ENCODE measurements at places on chromosomes 2 and 18. TPM values are rescaled to one million over a fixed set of nuclear protein-coding genes. Genes with fewer than 3 reads are reported as not detected.

- no peak for DNase-seq
- no peak overlapping the region for H3K4me3 ChIP-seq
- H3K4me1 ChIP-seq = no peaks in the 10 kb centered on the region
- H3K27ac ChIP-seq = no peak overlapping the region
These were observed 64.0 kb upstream of the TRIB2 start for GRCh38 chr2:12652723-12653122.

DNA sequence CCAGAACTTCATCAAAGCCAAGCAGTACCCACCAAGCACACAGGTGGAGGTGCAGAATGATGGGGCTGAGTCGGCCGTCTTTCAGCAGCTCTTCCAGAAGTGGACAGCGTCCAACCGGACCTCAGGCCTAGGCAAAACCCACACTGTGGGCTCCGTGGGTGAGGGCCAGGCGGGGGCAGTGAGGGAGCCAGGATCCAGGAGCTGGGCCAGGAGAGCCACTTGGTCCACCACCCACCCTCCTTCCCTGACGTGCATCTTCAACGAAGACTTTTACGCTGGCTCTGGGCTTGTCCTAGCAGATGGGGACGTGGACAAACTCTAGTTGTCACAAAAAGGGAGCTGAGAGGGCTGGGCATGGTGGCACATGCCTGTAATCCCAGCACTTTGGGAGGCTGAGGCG is 11.8 kb downstream of the VIL1 start:
- no peaks in the 10 kb centered on the region for H3K27me3 ChIP-seq
- H3K4me3 ChIP-seq = no peak overlapping the region
- H3K4me1 ChIP-seq = no peaks in the 10 kb centered on the region
- DNase-seq = no peak
- H3K27ac ChIP-seq = no peak overlapping the region

ALK gene
- total RNA-seq = not detected

CAPN14 gene
- total RNA-seq = 1.3 TPM

RGPD3 gene
- 0.21 TPM for total RNA-seq

DNA sequence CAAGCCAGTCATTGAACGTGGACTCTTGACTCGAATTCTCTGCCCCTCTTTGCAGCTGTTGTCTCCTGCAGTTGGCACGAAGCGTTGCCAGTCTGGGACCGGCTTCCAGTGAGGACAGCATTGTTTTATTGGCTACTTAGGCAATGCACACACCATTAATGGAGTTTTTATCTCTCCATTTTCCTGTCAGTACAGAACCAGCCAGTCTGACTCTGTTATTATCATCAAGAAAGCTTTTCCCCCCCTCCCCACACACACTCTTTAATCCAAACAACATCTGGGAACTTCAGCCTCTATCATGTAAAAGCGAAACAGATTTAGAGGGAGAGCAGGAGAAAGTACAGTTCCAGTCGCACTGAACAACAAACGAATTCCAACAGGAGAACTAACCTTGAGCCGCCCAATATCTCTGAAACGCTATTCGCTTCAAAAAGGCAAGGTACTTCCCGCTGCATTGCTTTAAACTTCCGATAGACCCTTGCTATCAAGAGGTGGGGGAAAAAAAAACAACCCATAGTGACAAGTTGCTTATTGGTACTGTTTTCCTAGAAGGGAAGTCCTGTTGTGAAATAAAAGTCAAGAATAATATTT is 38.2 kb downstream of the ACVR1 start:
- no peak for DNase-seq
- H3K4me3 ChIP-seq = no peak overlapping the region
- H3K4me1 ChIP-seq = no peaks in the 10 kb centered on the region
- no peaks in the 10 kb centered on the region for H3K36me3 ChIP-seq
- no peak overlapping the region for H3K27ac ChIP-seq
- no peaks in the 10 kb centered on the region for H3K27me3 ChIP-seq

- no peak overlapping the region for H3K4me3 ChIP-seq
- H3K4me1 ChIP-seq = no peaks in the 10 kb centered on the region
These were observed 212.2 kb upstream of the THUMPD2 start for GRCh38 chr2:39991298-39991697.

UGT1A10 gene
- total RNA-seq = not detected

GRCh38 chr2:149630445-149630844 is 42.9 kb upstream of the MMADHC start:
- no peaks in the 10 kb centered on the region for H3K36me3 ChIP-seq
- DNase-seq = no peak
- H3K4me3 ChIP-seq = no peak overlapping the region
- H3K27ac ChIP-seq = no peak overlapping the region
- no peaks in the 10 kb centered on the region for H3K4me1 ChIP-seq
- no peaks in the 10 kb centered on the region for H3K27me3 ChIP-seq

DNA sequence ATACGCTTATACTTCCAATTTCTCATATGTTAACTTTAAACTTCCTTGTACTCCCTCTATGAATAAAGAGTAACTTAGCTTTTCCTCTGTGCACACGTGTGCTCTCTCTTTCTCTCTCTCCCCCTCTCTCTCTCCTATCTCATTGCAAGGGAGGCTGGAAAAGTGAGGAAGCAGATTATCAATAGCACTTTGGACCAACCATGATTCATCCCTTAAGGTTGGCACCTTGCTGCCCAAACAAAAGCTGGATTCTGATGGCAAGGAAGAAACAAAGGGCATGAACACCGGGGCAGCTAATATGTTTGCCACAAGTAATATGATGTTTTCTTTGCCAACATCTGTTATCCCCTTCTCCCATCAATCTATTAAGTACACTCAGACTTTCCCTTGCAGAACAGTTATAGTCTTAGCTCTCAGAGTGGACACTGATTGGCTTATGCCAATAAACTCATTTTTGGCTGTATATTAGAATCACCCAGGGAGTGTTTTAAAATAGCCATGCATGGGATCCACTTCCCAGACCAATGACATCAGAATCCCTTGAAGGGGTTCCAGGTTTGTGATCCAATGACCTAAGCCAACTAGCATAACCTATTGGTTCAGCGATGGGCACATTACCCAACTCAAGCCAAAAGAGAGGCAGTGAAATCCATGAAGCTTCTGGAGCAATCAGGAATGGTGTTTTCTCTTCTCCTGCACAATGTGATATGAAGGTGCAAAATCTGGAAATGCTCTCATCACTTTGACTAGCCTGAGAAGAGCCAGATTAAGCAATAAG is 60.3 kb downstream of the MREG start:
- no peak overlapping the region for H3K4me3 ChIP-seq
- peaks cover 5% of the 10 kb centered on the region for H3K36me3 ChIP-seq
- H3K27me3 ChIP-seq = no peaks in the 10 kb centered on the region
- no peak for DNase-seq
- no peak overlapping the region for H3K27ac ChIP-seq

KCNS3 gene
- total RNA-seq = not detected

- no peak overlapping the region for H3K27ac ChIP-seq
- H3K27me3 ChIP-seq = 0 out of 2 replicates have a peak, but pooled peaks cover 2% of the 10 kb centered on the region
- DNase-seq = no peak
- no peaks in the 10 kb centered on the region for H3K36me3 ChIP-seq
- H3K4me3 ChIP-seq = no peak overlapping the region
These were observed 69.6 kb downstream of the PTGR3 start for GRCh38 chr18:75139226-75139911.

DNA sequence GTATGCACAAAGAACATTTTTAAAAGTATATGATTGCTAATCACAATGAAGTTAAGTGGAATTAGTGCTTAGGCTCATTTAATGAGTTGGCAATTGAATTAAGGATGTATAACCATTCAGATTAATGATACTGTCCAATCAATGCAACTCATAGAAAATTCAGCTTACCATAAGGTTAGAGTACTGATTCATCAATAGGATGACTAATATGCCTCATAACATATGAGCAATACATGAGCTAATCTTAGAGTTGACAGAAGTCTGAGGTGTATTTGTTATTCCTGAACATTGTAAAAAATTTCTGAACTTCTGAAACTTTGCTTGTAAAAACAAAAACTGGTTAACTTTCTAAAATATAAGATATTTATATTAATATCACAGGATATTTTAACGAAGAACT is 118.3 kb upstream of the NETO1 start:
- no peaks in the 10 kb centered on the region for H3K36me3 ChIP-seq
- DNase-seq = no peak
- no peak overlapping the region for H3K27ac ChIP-seq
- H3K27me3 ChIP-seq = no peaks in the 10 kb centered on the region
- H3K4me1 ChIP-seq = no peaks in the 10 kb centered on the region

DNA sequence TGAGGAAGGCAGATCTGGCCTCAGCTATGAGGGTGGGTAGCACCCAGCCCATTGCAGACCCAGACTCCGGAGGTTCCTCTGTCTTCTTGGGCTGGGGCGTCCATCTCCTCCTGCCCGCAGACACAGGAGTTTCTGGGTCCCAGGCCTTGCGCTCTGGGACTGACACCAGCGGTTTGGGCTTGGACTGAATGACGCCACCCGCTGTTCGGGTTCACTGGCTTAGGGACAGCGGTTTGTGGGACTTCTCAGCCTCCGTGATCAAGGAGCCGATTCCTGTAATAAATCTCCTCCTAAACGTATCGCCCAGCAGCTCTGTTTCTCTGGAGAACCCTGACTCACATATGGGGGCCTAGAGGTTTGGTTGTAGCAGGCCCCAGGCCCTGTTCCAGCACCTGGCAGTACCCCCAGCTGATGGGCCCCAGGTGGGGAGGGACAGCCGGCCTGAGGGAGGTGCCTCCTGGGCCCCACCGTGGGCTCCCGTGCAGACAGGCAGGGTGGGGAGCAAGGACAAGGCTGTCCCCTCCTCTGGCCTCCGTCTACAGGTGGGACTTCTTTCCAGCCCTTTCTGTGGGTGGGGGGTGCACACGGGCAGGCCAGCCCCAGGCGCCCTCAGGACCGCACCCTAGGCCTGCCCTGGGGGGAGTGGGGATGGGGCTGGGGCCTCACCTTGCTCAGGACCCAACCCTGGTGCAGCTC is 4.5 kb upstream of the AQP12A start:
- no peaks in the 10 kb centered on the region for H3K36me3 ChIP-seq
- no peak for DNase-seq
- no peaks in the 10 kb centered on the region for H3K27me3 ChIP-seq
- H3K27ac ChIP-seq = no peak overlapping the region

SPTBN1 gene
- 146 TPM for total RNA-seq

GRCh38 chr18:36756242-36756641 is 72.6 kb downstream of the TPGS2 start:
- DNase-seq = no peak

GRCh38 chr2:60385648-60386047 is 167.8 kb downstream of the BCL11A start:
- no peaks in the 10 kb centered on the region for H3K36me3 ChIP-seq
- H3K27ac ChIP-seq = no peak overlapping the region
- H3K27me3 ChIP-seq = no peaks in the 10 kb centered on the region

- H3K4me3 ChIP-seq = no peak overlapping the region
- H3K36me3 ChIP-seq = no peaks in the 10 kb centered on the region
- peaks cover 45% of the 10 kb centered on the region for H3K4me1 ChIP-seq
- no peaks in the 10 kb centered on the region for H3K27me3 ChIP-seq
These were observed 125.6 kb upstream of the LGALSL start for GRCh38 chr2:64328415-64328722.

DNA sequence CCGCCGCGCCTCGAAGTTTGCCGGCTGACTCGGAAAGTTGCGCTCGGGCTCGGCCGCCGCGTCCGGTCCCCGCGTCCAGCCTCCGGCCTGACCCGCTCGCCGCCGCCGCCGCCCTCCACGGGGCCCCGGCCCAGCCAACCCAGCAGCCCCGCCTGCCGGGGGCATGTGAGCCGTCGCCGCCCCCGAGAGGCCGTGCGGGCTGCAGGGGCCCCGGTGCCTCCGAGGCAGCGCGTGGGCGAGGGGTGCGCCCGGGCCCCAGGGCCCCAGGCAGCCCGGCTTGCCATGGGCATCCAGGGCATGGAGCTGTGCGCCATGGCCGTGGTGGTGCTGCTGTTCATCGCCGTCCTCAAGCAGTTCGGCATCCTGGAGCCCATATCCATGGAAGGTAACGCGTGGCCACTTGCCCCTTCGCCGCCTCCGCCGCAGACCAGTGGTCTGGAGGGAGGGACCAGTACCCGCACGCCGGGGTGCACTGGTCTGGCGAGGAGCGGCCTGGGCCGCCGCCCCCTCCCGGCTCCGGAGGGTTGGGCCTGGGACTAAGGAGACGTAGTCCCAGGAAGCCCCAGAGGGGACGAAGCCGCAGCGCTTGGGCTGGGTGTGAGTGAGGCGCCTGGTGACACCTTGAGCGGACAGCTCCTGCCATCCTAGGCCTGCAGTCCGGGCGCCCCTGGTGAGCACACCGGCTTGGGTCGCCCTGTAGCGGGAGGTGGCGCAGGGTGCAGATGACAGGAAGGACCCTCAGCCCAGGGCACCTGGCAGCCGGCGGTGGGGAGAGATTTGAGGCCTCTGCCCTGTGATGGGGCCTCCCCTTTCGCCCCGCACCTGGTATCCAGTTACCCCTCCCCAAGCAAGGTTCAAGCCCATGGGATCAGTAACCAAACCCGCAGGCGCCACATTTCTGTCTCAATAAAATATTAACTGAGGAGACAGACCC is 49.9 kb downstream of the KCNIP3 start:
- no peak overlapping the region for H3K4me3 ChIP-seq
- H3K27me3 ChIP-seq = peaks cover 12% of the 10 kb centered on the region
- H3K36me3 ChIP-seq = no peaks in the 10 kb centered on the region

GRCh38 chr2:33002863-33003262 is 56.1 kb downstream of the LTBP1 start:
- no peak overlapping the region for H3K27ac ChIP-seq
- H3K4me3 ChIP-seq = no peak overlapping the region
- no peaks in the 10 kb centered on the region for H3K27me3 ChIP-seq
- no peaks in the 10 kb centered on the region for H3K4me1 ChIP-seq

TMEM169 gene
- 2.7 TPM for total RNA-seq

CGREF1 gene
- not detected for total RNA-seq

DNA sequence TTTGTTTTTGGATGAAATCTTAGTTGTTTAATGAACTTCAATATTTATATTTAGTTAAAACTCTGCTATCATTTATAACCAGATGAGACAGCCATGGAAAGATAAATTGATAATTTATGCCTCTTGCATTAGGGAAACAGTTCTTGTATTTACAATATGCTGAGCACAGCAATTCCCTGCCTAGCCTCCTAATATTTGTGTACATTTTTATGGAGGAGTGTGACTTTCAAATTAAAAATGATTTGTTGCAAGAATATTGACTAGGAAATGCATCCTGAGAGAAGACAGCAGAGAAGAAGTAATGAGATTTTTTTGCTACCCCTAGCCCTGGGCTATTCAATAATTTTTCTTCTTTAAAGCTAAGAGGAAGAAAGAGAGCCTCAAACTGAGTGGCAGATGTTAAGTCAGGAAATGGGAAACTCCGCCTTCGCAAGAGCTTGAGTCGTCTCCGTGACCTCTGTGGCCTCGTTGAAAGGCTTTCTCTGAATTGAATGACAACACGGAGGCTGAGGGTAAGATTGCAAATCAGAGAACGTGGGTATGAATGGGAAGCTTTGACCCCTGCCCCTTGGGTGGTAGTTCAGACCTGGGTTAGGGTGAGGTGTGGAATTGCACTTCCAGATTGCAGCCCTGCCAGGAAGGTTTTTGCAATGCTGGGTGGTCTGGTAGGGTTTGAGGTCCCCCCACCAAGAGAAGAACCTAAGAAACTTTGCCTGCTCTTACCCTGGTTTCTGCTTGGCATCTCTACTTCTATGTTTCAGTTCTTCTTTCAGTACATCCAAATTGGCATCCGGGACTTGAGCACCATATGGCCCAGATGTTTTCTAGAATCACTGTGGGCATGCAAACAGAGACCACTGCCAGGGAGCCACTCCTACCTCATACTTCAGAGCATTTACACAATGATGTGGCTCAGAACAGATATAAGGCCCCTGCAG is 210.3 kb upstream of the RBMS1 start:
- H3K36me3 ChIP-seq = no peaks in the 10 kb centered on the region
- DNase-seq = peak; percentile 57
- no peaks in the 10 kb centered on the region for H3K27me3 ChIP-seq
- H3K27ac ChIP-seq = no peak overlapping the region
- H3K4me1 ChIP-seq = peaks cover 5% of the 10 kb centered on the region
